ENCODE measurements at places on chromosomes 1 and 21.

- no peak for DNase-seq
Observed at GRCh38 chr1:95309031-95309471, 75.0 kb downstream of the RWDD3 start.

GRCh38 chr1:164660412-164660772 is 101.4 kb downstream of the PBX1 start:
- no peak for DNase-seq

DNA sequence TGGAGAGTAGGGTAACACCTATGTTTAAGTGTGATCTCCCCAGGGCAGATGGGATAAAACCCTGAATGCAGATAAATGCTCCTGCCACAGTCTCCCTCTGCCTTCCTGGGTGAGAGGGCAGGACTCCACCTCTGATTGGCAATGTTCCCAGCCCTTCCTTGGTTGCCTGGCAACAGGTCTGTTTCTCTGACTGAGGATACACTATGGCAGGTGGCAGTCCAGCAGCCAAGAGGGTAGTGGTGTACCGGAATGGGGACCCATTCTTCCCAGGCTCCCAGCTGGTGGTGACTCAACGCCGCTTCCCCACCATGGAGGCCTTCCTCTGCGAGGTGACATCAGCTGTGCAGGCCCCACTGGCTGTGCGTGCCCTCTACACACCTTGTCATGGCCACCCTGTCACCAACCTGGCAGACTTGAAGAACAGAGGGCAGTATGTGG is at the start of gene DCDC2B:
DCDC2B (plus strand) TSS at position 199 of the 438 bp plus-strand sequence; CDS start at position 204, 5 bp downstream.
- DNase-seq = no peak

GRCh38 chr1:68201546-68202238 is 30.6 kb downstream of the WLS start:
- DNase-seq = no peak

DNA sequence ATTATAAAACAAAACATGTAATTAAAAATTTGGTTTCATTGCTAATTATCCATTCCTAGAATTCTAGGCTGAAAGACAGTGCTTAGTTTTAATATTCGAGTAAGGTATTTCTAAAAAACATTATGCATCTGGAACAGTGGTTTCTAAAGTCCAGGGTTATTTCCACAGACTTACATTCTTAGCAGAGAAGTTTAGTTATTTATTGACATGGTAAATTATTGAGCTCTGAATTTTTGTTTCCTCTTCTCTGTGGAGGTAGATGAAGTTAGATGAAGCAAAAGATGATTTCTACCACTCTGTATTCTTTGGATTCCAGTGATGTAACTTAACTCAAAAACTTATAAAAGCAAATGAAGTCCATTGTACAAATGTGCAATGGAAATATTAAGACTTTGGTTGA is 709.4 kb downstream of the MRPL39 start:
- no peak for DNase-seq

- no peak for DNase-seq
Observed at GRCh38 chr1:214146523-214146922, 134.4 kb upstream of the SMYD2 start.

DNA sequence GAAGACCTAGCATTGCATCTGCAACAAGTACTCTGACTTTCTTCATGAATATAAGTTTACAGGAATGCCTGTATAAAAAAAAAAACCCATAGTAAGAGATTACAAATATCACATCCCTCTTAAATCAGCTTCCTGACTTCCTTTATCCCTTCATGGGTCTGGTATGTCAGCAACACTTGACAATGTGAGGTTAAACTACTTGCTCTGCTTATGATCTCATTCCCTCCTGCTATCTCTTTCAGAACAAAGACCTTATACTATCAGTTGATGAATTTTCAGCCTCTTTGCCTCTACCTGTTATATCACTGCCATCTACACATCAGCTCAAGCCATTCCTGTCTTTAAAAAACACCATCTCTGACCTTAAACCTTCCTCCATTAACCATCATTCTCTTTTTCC is 130.9 kb upstream of the SAMSN1 start:
- no peak for DNase-seq

GRCh38 chr1:72969461-72969860 is 687.1 kb upstream of the NEGR1 start:
- no peak for DNase-seq

- DNase-seq = no peak
Observed at GRCh38 chr1:162113419-162113818, 43.9 kb downstream of the NOS1AP start.

DNA sequence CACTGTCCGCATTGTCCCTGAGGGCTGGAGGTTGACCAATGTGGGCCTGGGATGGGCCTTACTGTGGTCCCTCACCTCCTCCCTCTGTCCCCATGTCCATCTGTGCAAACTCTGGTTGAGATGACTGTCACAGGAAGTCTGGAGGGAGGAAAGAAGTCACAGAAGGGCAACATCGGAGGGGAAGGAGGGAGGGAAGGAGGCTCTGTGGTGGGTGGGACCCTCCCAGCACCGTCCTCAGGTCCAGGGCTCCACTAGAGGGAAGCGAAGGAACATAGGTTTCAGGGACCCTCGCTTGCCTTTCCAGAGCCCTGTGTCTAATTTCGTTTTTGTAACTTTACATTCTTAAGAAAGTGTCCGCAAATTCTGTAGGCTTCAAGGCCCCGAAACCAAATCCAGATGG is 111.3 kb upstream of the SLC44A3 start:
- no peak for DNase-seq

- DNase-seq = peak; percentile 11
Observed at GRCh38 chr1:203199816-203200571, 13.5 kb upstream of the CHI3L1 start.

- no peak for DNase-seq
Observed at GRCh38 chr1:12544357-12544756, 73.7 kb downstream of the DHRS3 start.

- no peak for DNase-seq
Observed at GRCh38 chr1:144101397-144102045, 129.7 kb upstream of the FAM72C start.

DNA sequence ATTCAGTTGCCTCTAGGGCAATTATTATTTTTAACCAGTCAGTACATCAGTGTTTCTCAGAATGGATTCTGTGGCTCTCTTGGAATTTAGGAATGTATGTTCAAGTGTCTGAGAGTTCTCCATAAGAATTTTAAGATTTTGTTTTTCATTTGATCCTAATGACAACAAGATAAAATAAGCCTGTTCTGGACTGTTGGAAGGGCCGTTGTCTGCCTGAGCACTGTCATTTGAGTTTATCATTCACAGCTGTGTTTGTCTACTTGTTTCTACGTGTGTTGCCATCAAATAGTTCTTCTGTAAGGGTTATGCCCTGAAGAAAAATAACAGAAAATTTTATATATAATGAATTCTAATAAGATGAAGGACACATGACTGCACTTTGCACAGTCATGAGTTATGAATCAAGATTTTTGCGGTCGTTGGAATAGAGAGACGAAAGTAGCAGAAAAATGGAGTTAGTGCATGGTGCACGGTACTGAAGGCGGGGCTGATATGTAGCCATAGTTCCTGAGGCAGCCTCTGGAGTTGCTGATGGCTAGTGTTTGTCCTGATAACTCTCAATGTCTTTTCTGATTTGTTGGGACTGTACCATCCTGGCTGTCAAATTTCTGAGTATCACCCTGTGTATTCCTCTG is 92.5 kb downstream of the NOS1AP start:
- no peak for DNase-seq
